ENCODE measurements at places on chromosomes 16 and 17.

DNA sequence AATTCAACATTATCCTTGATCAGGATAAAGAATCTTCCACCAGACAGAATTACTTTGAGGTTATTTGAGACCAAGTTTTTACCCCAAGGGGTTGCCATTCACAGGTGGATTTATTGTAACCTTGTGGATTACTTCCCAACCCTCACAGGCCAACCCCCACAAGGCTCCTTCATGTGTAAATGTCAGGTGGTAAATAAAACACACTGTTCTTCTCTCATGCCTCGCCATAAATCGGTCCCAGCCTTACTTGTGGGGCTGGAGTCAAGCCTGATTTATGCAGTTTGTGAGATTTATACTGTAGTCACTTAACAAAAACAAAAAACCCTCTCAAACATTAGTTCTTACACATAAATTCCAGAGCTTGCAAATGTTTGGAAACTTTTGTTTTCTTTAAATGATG is 98.6 kb upstream of the IRX3 start:
- no peak for DNase-seq

DNA sequence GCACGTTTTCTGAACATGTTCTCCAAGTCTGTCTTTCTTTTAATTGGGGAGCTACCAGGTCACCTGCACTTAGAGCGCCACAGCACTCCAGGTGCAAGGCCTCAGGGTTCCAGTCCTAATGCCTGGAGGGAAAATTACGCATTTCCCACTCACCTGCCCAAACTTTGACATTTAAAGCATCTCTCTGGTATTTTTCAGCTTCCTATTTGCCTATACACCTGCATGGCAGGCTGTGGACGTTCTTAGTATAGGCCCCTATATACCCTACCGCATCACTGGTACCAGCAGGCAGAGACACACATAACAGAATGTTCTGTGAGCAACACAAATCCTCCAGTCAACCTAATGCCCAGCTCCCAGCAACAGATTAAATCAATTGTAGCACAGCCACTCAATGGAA is 213.3 kb downstream of the MRTFB start:
- DNase-seq, result no peak

- no peak for DNase-seq
Observed at GRCh38 chr17:47203984-47204721, 5.0 kb upstream of the MYL4 start.

DNA sequence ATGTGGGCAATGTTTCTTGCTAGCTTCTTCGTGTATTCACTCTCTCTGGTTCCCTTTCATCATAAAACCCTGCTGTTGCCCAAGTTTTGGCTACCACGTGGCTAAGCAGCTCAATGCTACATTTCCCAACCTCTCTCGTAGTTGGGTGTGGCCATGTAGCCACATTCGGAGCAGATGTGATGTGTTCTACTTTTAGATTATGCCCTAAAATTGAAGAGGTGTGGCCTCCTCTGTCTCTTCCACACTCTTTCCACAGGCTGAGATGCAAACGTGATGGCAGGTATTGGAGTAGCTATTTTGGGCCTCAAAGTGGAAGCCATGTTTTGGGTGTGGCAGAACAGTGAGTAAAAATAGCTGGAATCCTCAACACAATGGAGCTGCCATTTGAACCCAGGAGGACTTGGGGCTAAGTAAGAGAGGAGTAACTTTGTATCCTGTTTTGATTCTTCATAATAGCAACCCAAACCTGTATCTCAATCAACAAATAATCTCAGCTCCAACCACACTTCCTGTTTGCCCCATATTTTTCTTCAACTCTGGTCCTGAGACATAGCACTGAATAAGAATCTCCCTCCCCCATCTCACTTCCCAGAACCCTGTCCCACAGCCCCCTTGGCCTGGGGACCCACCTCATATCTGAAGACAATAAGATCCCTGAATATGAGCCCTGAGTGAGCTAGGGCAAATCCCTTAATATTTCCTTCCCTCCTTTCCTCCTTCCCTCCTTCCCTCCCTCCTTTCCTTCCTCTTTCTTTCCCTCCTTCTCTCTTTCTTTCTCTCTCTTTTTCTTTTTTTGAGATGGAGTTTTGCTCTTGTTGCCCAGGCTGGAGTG is 4.0 kb downstream of the NUPR1 start:
- DNase-seq, result no peak

- no peak for DNase-seq
Observed at GRCh38 chr16:84446596-84447392, 57.7 kb downstream of the MEAK7 start.

- no peak for DNase-seq
Observed at GRCh38 chr17:61454381-61455323, 2.4 kb downstream of the TBX4 start.

- no peak for DNase-seq
Observed at GRCh38 chr16:13111747-13112146, 210.3 kb downstream of the SHISA9 start.

- no peak for DNase-seq
Observed at GRCh38 chr17:31494259-31495021, 103.0 kb downstream of the RAB11FIP4 start.

DNA sequence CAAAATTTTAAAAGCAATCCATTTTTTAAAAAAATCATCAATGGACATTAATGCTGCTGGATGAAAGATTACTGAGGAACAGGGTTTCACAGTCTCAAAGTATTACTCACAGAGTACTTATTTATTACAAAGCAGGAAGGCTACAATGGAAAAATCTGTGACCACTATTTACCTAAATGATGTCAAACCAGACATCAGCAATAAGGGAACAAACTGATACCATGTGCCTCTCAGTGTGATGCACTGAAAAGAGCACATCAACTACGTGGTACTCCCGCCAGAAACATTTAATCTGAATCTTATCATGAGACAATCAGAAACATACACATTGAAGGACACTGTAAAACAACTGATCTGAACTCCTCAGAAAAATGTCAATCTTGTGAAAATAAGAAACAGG is 124.2 kb downstream of the PARN start:
- DNase-seq, result no peak

GRCh38 chr17:68290268-68290954 is 516 bp downstream of the SLC16A6 start:
- DNase-seq, result no peak

GRCh38 chr16:31416371-31416770 is 11.8 kb downstream of the COX6A2 start:
- DNase-seq, result no peak

- no peak for DNase-seq
Observed at GRCh38 chr17:59876107-59876506, 16.6 kb downstream of the TUBD1 start.

DNA sequence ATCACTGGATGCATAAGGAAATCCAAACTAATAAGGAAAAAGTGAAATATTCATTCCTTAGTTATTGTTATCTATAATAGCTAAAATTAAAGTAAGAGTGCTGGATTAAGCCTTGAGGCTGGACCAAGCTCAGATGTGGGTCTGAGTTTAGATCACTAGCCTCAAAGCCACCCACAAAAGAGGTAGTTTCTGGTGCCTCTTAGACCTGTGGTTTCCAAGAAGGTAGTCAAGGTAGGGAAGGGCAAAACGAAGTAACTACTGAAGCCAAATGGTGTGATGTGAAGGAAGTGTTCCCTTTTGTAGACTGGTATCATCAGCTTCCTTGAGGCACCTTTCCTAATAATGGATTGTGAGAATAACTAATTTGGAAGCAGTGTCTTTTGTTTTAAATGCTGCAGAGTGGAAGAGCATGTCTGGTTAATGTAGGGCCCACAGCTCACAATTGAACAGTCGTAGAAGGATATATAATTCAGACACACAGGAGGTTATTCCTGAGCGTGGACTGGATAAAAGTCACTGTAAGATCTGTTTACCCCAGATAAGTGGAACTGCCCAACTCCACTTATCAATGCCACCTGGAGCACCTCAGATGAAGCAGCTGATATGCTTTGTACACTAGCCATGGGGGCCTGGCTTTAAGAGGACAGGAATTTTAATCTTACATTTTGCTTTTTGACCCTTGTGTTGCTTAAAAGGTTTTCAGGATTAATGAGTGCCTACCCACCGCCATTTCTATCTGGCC is 31.7 kb upstream of the LCMT1 start:
- DNase-seq, result no peak

- DNase-seq, result no peak
Observed at GRCh38 chr17:44335564-44335963, 9.5 kb upstream of the GRN start.

DNA sequence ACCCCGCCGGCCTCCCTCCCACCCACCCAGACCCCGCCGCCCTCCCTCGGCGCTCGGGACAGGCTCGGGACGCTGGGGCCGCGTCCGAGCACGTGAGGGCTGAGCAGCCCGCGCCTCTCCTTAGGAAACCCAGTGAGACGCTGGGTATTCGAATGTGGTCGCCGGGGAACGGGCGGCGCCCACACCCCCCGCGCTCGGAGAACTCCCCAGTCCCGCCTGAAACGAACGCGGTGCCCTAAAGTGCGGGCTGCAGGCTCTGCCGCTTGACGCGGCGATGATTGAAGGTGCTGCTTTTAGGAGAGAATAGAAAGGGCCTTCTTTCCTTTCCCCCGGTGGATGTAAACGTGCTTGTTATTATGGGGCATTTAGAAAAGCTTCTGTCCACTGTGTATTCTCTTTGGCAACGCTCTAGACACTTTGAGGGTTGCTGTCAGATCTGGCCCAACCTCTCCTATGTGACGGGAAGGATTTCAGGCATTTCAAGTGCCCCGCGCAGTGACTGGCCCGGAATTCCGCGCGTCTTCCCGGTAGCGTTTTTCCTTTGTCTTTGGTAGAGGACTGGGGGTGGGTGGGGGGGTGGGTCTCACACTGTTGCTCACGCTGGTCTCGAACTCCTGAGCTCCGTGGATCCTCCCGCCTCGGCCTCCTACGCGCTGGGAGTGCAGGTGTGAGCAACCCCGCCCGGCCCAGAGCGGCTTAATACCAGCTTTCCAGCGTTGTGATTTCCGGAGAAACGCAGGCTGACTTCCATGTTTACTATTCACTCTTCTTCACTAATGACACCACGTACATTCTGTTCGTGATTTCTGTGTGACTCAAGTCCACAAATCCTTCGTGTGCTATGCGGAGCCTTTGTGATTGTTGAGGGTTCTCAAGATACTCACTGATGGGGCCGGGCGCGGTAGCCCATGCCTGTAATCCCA is 21.8 kb upstream of the FOXK2 start:
- no peak for DNase-seq

DNA sequence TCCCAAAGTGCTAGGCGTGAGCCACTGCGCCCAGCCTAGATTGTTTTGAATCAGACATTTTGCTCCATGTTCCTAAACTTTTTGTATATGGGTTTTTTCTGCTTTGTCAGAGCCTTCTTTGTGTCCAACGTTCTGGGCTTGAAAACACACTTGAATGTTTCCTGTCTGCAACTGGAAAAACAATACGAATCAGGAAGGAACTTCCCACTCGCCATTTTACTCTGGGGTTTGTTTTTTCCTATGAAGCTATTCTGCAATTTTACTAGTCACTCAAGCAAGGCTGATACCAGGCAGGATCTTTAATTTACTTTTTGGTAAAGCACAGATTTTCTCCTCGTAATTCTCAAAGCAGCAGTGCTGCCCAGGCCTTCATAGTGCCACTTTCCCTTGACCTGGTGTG is 31.6 kb downstream of the ARHGAP17 start:
- DNase-seq, result no peak

- no peak for DNase-seq
Observed at GRCh38 chr17:63433746-63434591, 12.1 kb downstream of the CYB561 start.

DNA sequence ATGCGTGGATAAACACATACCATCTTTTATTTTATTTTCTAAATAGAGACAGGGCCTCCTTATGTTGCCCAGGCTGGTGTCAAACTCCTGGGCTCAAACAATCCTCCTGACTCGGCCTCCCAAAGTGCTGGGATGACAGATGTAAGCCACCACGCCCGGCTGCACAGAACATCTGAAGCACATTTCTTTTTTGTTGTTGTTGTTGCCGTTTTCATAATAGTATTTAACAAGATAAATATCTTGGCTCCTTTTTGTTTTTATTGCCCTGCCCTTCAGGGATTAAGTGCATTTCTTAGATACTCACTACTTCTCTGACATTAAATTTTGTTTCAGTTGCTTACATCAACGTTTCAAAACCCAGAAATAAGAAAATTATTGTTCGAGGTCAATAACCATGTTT is 37.4 kb downstream of the ANKRD11 start:
- no peak for DNase-seq

DNA sequence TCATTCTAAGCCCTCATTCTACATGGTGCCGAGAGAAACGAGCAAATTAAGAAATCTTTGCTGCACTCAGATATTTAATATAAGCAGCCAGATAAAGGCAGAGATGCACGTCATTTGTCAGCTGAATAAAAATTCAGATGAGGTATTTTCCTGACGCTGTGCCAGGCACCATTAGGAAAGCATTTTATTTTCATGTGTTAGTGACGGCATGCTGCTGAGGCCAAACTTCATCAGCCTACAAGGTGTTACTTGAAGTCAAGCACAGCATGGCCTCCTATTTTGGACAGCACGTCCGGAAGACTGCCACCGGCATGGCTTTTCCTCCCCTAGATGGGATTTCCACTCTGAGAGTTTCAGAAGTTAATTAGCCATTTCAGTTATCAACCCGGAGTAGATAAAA is 70.3 kb downstream of the IRX3 start:
- no peak for DNase-seq

DNA sequence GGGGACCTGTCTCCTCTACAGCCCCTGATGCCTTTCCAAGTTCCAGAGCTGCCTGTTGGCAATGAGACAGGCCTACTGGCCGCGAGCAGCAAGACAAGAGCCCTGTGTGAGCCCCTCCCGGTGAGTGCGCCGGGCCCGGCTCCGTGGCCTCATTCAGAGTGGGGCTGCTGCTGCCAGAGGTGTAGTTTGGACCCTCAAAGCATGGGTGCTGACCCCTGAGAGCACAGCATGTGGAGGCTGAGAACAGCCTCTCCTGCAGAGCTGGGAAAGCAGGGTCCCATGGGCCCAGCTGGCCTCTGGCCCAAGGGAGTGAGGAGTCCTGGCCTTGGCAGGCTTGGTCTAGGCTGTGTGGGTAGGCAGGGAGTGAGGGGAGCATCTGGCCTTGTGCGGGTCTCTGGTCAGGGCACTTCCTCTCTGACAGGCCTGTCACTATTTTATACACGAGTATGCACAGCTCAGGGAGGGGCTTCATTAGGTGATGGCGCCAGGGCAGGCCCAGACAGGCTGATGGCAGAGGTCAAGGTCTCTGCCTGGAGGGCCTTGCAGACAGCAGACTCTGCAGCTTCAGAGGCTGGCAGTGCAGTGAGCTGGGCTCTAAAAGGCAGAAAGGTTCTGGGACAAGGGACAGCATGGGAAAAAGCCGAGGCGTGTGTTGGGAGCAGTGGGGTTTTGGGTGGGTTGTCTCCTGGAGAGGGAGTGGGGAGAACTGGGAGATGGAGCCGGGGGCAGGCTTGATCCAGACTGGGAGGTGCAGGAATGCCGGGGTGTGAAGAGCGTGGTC is 43.4 kb downstream of the ADCY7 start:
- DNase-seq, result no peak

GRCh38 chr17:7393613-7394451 is 493 bp downstream of the PLSCR3 start:
- DNase-seq, result no peak

DNA sequence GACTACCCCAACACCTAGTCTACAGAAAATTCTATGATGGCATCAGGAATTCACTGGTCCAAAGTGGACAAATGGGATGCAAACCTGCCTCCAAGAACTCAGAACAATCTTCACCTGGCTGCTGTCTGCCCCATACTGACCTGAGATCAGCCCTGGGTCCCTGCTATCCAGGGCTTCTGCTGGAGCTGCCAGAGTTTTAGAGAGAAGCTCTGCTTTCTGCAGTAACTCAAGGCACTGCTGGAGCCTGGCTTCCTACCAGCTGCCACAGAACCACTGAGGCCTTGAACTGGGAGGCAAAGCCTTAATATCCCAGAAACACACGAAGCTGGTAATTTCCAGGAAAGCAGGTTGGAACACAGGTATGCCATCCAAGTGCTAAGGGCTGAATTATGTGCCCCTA is 7.5 kb downstream of the TMEM170A start:
- no peak for DNase-seq

- DNase-seq, result no peak
Observed at GRCh38 chr17:62718429-62718828, 89.7 kb downstream of the MARCHF10 start.
